Nasal cavity respiratory epithelium epithelial cell of viscerocranial mucosa (primary cell): ENCODE measurements at places on chromosomes 12 and 14. TPM values are rescaled to one million over a fixed set of nuclear protein-coding genes. Genes with fewer than 3 reads are reported as not detected.

SVOP gene
- total RNA-seq, result not detected in 2 replicates

MYRFL gene
- total RNA-seq, result 0.34 and 0.43 TPM in 2 replicates

DENND5B gene
- 3.1 and 5.5 TPM in 2 replicates for total RNA-seq

SOX5 gene
- total RNA-seq, result 0.07 TPM in 1 of 2 replicates, not detected in the other

ADAM20 gene
- total RNA-seq, result 0.68 and 2.5 TPM in 2 replicates

FAM181A gene
- not detected in 2 replicates for total RNA-seq

TMEM229B gene
- total RNA-seq, result 0.68 and 4.8 TPM in 2 replicates

LRIG3 gene
- 34.2 and 66.0 TPM in 2 replicates for total RNA-seq

NABP2 gene
- total RNA-seq, result 24.6 and 35.9 TPM in 2 replicates

TAMALIN gene
- total RNA-seq, result under 0.01 TPM in 1 of 2 replicates, not detected in the other

ZNF891 gene
- total RNA-seq, result 0.34 and 1.6 TPM in 2 replicates

FAM161B gene
- total RNA-seq, result 2.1 and 2.8 TPM in 2 replicates

DEPDC4 gene
- 1.0 and 2.6 TPM in 2 replicates for total RNA-seq

INSM2 gene
- not detected in 2 replicates for total RNA-seq

PLEKHG7 gene
- total RNA-seq, result 0.28 TPM in 1 of 2 replicates, not detected in the other

PLEK2 gene
- 27.8 and 50.2 TPM in 2 replicates for total RNA-seq

NEMF gene
- total RNA-seq, result 38.3 and 71.3 TPM in 2 replicates

ACOT6 gene
- total RNA-seq, result not detected in 2 replicates

WIF1 gene
- total RNA-seq, result not detected in 2 replicates

IL31 gene
- not detected in 2 replicates for total RNA-seq

DLST gene
- 58.8 and 81.3 TPM in 2 replicates for total RNA-seq

WBP11 gene
- total RNA-seq, result 9.6 and 14.9 TPM in 2 replicates

GDF3 gene
- not detected in 2 replicates for total RNA-seq

LIMA1 gene
- 173 and 203 TPM in 2 replicates for total RNA-seq

PDE3A gene
- total RNA-seq, result under 0.01 TPM in 1 of 2 replicates, not detected in the other

CLMN gene
- total RNA-seq, result 5.8 and 8.2 TPM in 2 replicates

CLEC9A gene
- not detected in 2 replicates for total RNA-seq

ACSM4 gene
- not detected in 2 replicates for total RNA-seq

RASSF9 gene
- total RNA-seq, result 1.7 and 5.5 TPM in 2 replicates

DAO gene
- total RNA-seq, result not detected in 2 replicates

UNG gene
- 14.4 and 26.1 TPM in 2 replicates for total RNA-seq

KRT73 gene
- total RNA-seq, result not detected in 2 replicates

GYS2 gene
- total RNA-seq, result not detected in 2 replicates

NINJ2 gene
- total RNA-seq, result 0.36 TPM in 1 of 2 replicates, not detected in the other

C12orf50 gene
- total RNA-seq, result under 0.01 TPM in 1 of 2 replicates, not detected in the other

LTBP2 gene
- total RNA-seq, result 11.6 and 58.5 TPM in 2 replicates

FGF6 gene
- total RNA-seq, result not detected in 2 replicates

ANKRD9 gene
- 17.8 and 43.9 TPM in 2 replicates for total RNA-seq

PCED1B gene
- 1.7 and 2.6 TPM in 2 replicates for total RNA-seq

ATL1 gene
- total RNA-seq, result under 0.01 and 0.36 TPM in 2 replicates

IL26 gene
- not detected in 2 replicates for total RNA-seq

SLC35E3 gene
- total RNA-seq, result 1.7 and 4.6 TPM in 2 replicates

HVCN1 gene
- total RNA-seq, result 0.34 and 2.4 TPM in 2 replicates

DEGS2 gene
- 1.2 and 3.4 TPM in 2 replicates for total RNA-seq

AKAP5 gene
- under 0.01 and 0.28 TPM in 2 replicates for total RNA-seq

LTB4R2 gene
- 9.6 and 39.9 TPM in 2 replicates for total RNA-seq

BCL2L14 gene
- total RNA-seq, result not detected in 2 replicates

SLC41A2 gene
- 2.1 and 4.5 TPM in 2 replicates for total RNA-seq

KRT7 gene
- 655 and 771 TPM in 2 replicates for total RNA-seq

CCDC38 gene
- under 0.01 TPM in 1 of 2 replicates, not detected in the other for total RNA-seq
